ENCODE measurements at places on chromosomes 11 and 22.

DNA sequence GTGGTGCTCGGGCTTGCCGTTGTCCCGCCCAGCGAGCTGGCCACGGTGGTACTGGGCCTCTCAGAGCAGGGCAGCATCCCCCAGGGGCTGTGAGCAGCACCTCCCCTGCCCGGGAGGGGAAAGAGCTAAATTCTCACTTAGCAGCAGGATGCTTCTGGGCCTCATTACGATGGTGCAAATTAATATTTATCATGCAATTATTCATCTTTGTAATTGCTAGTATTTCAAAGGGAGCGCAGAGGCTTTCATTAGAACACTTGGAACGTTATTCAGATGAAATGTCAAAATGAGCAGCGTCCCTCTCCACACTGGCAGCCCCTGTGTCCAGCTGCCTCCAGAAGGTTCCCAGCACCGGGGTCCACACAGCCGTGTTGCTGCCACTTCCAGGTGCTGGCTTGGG is 95.9 kb upstream of the PRR5 start:
- DNase-seq, result no peak

DNA sequence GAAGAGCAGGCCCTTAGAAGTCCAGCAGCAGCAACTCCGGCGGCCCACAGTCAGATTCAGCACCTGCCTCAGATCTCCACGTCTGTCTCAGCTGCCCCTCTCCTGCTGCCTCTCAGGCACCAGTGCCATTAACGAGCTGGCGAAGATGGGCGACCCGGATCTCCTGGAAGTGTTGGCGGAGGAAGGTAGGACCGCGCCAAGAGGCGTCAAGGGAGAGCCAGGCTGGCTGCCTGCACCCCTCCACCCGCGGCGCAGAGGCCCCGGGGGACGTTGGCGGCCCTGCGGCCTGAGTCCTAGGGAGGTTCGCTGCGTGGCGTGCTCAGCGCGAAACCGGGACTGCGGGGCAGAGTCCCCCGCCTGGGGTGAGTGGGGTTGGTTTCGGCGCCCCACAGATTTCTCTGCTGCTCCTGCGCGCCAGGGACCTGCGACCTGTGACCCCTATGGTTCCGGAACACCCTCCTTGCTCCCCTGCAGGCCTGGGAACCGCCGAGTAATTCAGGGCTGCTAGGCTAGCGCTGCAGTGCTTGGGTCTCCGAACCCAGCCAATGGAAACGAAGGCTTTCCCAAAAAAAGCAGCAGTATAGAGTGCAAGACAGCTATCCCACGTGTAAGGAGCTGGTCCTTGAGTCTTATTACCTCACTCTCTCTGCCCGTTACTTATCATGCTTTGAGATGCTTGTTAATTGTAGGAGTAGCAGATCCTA is 615 bp downstream of the ANO5 start:
- peak; percentile 55 for DNase-seq

DNA sequence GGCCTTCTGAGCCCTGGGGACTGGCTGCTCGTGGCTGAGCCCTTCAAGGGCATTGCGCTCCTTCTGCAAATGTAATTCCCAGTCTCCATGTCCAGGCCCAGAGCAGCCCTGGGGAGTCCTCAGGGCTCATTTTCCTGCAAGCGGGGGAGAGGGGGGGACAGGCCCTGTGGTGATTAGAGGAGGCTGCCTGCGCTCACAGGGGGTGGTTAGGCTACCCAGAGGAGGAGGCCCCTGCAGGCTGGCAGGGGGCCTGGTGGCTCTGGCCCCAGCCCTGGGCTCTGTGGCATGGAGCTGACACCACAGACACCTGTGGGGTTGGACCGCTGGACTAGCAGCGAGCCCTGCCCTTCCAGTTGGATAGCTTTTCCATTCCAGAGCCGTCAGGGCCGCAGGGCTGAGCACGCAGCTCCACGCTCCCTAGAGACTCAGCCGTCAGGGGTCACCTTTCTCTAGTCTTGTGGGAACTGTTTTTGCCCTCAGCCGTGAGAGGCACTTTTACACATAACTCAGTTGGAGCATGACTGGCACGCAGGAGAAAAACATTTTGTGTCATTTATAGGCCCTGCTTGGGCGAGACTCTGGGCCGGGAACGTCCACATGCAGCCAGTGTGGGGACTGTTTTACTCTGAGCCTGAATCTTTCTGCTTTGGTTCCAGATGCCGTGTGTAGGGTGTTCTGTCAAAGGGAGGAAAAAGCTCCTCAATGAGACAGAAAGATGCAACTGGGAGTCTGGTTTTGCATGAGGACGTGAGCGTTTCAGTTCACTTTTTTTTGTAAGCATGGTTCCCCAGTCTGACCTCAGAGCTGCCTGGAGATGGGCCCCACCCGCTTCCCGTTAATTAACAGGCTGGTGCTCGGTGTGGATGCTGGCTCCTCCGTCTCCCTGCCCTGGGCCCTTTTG is 58.1 kb downstream of the LRP5 start:
- peak; percentile 16 for DNase-seq

GRCh38 chr22:39492186-39492585 is 9.9 kb upstream of the MIEF1 start:
- no peak for DNase-seq

DNA sequence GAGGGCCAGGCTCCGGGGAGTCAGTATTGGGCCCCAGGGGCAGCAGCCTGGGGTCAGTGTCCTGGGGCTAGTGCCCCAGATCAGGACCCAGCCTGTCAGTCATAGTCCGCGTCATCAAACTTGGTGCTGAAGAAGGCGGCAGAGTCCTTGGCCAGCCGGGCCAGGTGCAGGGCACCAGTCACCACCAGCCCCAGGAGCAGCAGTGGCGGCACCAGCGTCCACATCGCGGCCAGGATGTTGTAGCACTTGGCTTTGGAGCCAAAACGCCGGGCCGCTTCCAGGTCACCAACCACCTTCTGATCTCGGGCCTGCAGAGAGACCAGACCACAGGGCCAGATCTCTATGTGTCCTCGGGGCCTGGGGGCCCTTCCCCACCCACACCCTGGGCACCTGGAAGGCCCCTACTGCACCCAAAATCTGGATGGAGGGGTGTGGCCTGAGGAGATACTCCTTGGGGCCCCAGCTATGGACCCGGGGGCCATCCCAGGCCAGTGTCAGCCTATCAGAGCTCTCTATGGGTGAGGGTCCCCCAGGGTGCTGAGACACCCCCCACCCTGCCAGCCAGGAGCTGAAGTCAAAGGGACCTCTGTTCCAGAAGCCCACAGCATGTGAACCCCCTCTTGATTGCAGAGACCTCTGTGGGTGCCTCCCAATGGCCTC is 790 bp downstream of the IFITM5 start:
- DNase-seq, result no peak

- peak; percentile 74 for DNase-seq
These were observed 72.6 kb downstream of the HIPK3 start for GRCh38 chr11:33329705-33330329.

GRCh38 chr11:133508468-133508867 is 23.8 kb downstream of the OPCML start:
- no peak for DNase-seq

GRCh38 chr22:19398652-19399051 is 32.9 kb downstream of the HIRA start:
- DNase-seq, result no peak

GRCh38 chr11:16817351-16817750 is 78.9 kb downstream of the C11orf58 start:
- no peak for DNase-seq

DNA sequence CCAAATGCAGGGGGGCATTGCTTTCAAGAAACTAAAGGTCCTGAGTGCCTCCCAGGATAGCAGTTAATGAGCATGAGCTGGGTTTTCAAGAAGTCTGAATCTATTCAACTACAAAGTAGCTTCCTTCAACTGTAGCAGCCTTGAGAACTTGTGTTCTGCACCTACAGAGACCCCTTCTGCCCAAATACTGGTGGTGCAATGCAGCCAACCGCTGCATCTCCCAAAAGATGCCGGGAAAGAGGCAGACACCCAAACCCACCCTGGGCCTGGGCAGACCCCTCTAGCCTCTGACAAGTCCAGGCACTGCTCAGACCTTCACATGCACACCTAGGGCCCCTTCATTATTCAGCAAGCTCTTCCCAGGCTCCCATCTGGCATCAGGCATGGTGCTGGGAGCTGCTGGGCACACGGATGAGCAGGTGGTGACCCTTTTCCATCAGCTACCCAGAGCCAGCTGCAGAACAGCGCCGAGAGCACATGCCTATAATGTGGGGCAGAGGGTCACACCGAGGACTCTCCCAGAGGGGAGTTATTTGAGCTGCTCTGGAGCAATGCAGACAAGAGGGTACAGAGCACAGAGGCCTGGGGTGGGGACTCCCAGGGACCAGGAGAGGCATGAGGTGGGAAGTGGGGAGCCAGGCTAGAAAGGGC is 44.9 kb upstream of the ETS1 start:
- no peak for DNase-seq

DNA sequence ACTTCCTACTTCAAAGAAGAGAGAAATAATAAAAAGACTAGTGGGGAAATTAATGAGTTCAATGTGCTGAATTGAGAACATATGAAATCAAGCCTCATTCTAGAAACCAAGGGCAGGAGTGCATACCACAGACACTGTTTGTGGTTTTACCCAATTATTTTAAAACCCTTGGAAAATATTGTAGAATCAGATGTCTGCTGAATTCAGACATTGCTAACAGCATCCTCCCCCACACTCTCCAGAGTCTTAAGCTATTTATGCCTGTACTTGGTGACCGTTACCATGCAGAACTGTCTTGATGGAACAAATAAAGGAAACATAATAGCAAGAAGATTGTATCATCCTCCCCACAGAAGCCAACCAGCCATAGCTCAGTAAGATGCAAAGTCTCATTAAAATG is 850.1 kb downstream of the NTM start:
- no peak for DNase-seq

- DNase-seq, result no peak
These were observed 2.4 kb upstream of the CECR2 start for GRCh38 chr22:17366830-17367229.

- DNase-seq, result no peak
These were observed 183.5 kb upstream of the SORL1-AS1 start for GRCh38 chr11:121636081-121636799.

GRCh38 chr22:42544686-42545085 is 9.1 kb upstream of the SERHL2 start:
- no peak for DNase-seq

DNA sequence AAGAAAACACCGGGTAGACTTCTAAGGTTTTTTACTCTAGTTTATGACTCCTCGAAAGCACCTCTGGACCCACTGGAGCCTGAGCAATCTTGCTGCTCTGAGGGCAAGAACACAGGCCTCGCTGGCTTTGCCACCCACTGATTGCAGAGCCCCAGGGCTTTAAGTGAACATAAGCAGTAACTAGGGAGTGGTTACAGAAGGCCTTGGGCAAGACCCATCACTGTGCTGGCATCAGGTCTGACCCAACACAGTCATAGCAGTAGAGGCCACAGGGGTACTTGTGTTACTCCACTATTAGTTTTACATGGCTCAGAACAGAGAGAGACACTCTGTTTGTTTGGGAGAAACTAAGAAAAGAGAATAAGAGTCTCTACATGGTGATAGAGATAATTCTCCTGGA is 684.5 kb downstream of the FAM181B start:
- DNase-seq, result no peak

GRCh38 chr11:92897487-92897886 is 72.0 kb upstream of the MTNR1B start:
- no peak for DNase-seq

DNA sequence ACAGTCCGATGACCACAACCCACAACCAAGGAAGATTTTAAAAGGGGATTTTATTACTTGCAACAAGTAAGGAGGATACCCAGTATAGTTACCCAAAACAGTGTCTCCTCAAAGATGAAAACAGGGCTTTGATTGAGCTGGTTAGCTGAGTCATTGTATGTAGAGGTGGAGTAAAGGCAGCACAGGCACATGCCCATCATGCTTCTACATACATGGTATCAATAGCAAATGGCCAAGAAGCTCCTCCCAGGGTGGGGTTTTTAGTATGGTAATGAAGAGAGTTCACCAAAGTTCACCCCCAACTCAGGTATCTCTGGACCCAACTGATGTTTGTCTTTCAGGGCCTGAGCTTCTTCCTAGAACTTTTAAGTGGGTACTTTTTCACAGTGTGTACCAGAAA is 157.1 kb upstream of the CEP126 start:
- no peak for DNase-seq

- no peak for DNase-seq
These were observed 33.0 kb downstream of the DDX6 start for GRCh38 chr11:118757876-118758399.

Data from NCI-H2171 treated with DMSO at 0.1 percent for 48 hours (cell line).